ENCODE measurements at places on chromosomes 6 and 20.

GRCh38 chr6:143180826-143181225 is 120.1 kb downstream of the AIG1 start:
- DNase-seq: no peak

- no peak for DNase-seq
Measured at GRCh38 chr6:34852406-34853085, 35.3 kb downstream of the TAF11 start.

- DNase-seq: no peak
Measured at GRCh38 chr6:11819486-11819885, 40.9 kb upstream of the ADTRP start.

GRCh38 chr20:43191946-43192863 is 2.5 kb upstream of the PTPRT start:
- DNase-seq: peak; percentile 54

DNA sequence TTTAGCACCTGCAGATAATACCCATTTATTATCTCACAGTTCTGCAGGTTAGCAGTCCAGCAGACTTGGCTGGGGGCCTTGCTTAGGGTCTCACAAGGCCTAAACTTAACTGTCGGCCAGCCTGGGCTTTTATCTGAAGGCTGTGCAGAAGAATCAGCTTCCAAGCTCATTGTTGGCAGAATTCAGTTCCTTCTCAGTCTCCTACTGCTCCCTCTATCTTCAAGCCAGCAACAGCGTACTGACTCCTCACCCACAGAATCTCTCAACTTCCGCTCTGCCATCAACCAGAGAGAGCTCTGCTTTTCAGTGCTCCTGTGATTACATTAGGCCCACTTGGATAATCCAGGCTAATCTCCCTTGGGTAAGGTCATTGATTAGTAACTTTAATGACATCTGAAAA is 30.2 kb upstream of the NHSL1 start:
- no peak for DNase-seq

DNA sequence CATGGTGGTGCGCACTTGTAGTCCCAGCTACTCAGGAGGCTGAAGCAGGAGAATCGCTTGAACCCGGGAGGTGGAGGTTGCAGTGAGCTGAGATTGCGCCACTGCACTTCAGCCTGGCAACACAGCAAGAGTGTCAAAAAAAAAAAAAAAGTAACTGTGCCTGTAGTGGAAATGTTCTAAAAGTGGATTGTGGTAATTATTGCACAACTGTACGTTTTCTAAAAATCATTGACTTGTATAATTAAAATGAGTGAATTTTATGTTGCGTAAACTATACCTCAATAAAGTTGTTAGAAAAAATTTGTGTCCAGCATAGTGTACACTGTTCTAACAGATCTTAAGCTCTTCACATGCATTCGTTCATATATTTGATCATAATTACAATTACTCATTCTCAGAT is 5.5 kb downstream of the SEC23B start:
- DNase-seq: peak; percentile 37

- DNase-seq: no peak
Measured at GRCh38 chr6:75374961-75375400, 90.4 kb upstream of the TMEM30A start.

DNA sequence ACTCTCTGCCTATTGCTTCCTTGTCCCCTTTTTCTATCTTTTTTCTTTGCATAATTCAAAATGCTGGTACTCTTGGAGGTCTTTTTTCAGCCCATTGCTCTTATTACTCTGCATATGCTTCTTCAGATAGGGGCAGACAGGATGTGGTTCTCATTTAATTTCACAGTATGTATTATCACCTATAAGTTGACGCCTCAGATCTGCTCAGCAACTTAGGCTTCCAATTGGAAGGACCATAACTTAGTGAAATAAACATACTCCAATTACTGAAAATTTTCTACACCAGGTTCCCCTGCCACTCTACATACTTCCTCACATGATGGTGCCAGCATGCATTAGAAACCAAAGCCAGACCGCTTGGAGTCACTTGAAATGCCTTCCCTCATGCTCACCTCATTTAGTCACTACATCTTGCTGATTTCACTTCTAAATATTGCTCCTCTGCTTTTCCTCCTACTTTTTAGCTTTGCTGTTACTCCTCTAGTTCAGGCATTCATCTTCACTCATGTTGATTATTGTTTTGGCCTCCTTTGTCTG is 34.5 kb upstream of the AHI1 start:
- no peak for DNase-seq

GRCh38 chr20:21571841-21572690 is 58.2 kb upstream of the NKX2-2 start:
- DNase-seq: peak; percentile 44

DNA sequence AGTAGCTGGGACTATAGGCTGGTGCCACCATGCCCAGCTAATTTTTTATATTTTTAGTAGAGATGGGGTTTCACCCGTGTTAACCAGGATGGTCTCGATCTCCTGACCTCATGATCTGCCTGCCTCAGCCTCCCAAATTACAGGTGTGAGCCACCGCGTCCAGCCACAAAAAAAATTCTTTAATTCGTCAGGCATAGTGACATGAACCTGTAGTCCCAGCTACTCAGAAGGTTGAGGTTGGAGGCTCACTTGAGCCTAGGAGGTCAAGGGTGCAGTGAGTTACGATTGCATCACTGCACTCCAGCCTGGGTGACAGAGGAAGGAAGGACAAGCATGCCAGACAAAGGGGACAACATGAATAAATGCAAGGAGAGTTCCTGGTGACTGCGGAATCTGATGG is 19.5 kb upstream of the ASXL1 start:
- DNase-seq: no peak

- no peak for DNase-seq
Measured at GRCh38 chr20:50582092-50582491, 71.9 kb downstream of the PTPN1 start.

DNA sequence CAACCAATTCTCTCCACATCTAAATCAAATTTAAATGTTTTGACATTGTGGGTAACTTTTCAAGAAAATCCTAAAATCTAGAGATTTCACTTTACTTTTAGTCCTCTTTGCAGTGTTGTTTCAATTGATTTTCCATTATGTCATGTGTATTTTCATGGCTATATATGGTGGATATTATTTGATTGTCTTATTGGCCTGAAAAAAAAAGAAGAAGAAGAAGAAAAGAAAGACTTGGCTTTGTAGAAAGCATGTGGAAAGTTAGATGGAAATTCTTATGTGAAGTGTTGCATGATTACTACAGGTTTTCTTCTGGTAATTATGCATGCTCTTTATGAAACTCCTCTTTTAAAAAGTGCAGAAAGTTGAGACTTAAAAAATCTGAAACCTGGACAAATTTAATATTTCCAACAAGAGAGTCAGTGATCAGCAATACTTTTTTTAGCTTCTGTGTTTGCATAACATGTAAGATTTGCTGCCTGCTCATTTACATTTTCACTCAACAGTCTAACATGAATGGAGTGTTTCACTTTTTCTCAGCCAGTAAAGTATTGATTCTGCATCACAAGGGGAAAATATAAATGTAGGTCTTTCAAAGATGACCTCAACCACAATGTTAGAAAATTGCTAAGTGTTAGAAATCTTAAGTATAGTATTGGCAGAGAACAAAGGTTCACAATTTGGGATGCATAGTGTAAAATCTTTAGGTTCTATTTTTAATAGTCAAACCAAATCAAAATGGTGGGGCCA is 438.7 kb downstream of the BCKDHB start:
- DNase-seq: no peak

DNA sequence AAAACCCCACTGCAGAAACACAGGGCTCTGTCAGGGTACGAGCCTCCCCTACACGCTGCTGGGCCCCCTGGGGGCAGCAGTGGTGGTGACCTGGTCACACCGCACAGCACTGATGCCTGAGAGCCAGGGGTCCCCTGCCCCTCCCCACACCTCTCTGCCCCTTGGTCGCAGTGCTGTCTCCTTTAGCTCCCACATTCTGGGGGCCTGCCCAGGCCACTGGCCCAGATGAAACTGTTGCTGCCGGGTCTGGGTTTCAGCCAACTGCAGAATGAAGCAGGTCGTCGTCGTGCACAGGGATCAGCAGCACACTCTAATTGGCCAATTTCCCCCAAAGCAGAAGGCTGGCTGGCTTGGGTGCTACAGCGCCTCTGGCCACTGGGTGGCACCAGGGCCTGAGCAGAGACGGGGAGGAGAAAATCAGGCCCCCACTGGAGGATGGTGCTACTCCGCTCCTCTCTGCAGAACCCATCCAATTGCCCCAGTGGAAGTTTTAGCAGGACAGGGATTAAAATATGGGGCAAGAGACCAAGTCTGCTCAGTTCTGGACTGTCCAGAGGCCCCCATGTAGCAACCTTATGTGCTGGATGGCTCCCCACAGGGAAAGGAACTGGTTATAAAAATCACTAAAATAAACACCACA is 26.1 kb downstream of the DIDO1 start:
- DNase-seq: peak; percentile 85

DNA sequence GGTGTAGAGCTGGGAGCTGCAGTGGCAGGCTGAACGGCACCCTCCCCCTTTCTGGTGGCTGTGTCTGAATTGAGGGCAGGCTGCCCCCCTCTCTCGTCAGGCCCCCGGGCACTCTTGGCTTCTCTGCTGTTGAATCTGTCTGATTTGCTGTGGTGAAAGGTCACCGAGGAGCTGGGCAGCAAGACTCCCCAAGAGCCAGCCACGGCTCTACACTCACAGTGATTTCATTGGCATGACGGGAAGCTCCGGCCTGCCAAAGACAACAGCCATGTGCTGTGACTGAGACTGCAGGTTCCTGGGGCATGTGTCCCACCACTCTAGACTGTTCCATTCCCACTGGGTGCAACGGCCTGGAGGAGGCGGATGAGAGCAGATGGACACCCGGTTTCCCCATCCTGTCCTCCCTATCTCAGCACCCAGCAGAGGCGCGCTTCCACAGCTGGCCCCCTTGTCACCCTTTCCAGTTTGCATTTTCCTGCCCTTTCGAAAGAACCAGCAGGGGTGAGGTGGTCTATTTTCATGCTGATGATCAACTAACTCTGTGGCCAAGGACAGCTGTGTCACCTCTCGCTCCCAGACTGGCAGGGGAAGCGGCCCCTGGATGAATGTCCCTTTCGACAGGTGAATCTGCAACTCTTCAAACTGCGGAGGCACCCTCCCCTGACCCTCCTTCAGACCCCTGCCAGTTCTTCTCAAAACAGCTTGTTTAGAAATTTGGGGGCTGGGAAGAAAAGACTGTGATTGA is 2.2 kb downstream of the APCDD1L start:
- DNase-seq: no peak

GRCh38 chr20:38343311-38344106 is 2.8 kb upstream of the LBP start:
- peak; percentile 46 for DNase-seq

- DNase-seq: no peak
Measured at GRCh38 chr6:165728216-165728615, 65.2 kb upstream of the PDE10A start.

GRCh38 chr6:119113961-119114360 is 35.5 kb upstream of the FAM184A start:
- peak; percentile 53 for DNase-seq

- no peak for DNase-seq
Measured at GRCh38 chr20:8654486-8654885, 414.4 kb upstream of the PLCB4 start.

- no peak for DNase-seq
Measured at GRCh38 chr20:35121186-35121585, 25.9 kb downstream of the EDEM2 start.

- no peak for DNase-seq
Measured at GRCh38 chr6:24827970-24828369, 29.3 kb upstream of the ARMH2 start.

DNA sequence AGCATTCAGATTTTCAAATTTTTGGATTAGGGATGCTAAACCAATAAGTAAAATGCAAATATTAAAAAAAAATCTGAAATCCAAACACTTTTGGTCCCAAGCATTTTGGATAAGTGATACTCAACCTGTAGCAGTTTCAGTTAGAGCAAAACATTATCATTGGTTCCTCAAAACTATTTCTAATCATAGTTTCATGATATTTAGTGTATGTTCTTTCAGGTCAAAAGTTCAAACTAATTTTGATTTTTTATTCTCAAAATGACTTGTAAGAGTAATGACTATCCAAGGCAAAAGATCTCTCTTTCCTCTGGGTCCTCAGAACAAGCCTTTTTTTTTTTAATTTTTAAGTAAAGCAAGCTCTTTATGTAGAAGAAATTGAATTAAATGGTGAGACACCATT is 64.0 kb upstream of the TFB1M start:
- no peak for DNase-seq

- DNase-seq: no peak
Measured at GRCh38 chr20:63950701-63951397, 5.4 kb downstream of the UCKL1 start.

DNA sequence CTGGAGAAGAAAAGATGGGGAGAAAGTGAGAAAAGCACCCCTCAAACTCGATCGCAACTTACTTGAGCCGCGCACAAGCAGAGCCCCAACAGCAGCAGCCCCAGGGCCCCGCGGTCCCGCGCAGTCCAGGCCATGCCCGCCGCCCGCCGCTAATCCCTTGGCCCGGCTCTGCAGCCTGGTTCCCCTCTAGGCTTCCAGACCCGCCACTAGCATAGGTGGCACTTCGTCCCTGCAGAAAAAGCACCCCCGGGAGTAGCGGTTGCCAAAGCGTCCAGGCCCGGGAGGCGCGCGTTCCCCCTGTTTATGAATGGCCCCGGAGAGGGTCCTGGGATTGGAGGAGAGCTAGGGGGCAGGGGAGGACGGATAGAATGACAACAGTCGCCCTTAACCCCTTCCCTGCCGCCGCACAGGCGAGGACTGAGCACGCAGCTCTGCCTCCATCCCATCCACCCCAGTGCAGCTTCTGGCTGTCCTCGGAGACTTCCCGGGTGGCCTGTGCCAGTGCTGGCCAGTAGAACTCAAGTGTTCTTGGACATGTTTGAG is 19.9 kb downstream of the COL9A1 start:
- DNase-seq: no peak

- DNase-seq: no peak
Measured at GRCh38 chr20:49656304-49656703, 57.4 kb downstream of the B4GALT5 start.

GRCh38 chr20:25191051-25191450 is 4.5 kb upstream of the ENTPD6 start:
- DNase-seq: peak; percentile 32

- no peak for DNase-seq
Measured at GRCh38 chr6:71481011-71481410, 192.4 kb downstream of the OGFRL1 start.

DNA sequence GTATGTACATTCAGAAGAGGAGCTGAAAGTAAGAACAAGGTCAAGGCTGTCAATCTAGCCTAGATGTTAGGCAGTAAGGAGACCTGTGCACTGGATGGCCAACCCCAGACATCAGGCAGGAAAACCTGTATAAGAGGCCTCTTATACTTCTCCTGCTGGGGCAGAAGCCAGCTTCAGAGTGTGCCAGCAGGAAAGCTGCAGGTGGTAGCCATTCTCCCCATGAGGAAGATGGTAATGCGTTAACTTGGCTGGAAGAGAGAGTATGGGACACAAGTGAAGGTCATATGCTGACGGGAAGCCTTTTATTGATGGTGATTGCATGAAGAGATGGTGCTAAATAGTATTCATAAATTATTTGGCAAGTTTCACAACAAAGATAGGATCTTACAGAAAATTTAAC is 20.6 kb downstream of the NHLRC1 start:
- DNase-seq: no peak

- no peak for DNase-seq
Measured at GRCh38 chr20:11776687-11777086, 141.0 kb upstream of the BTBD3 start.

Measured in hematopoietic multipotent progenitor cell treated with erythropoietin and hydrocortisone succinate and interleukin-3 and kit ligand, for 6 days (in vitro differentiated cells).